ENCODE measurements at places on chromosomes 1 and 21.

DNA sequence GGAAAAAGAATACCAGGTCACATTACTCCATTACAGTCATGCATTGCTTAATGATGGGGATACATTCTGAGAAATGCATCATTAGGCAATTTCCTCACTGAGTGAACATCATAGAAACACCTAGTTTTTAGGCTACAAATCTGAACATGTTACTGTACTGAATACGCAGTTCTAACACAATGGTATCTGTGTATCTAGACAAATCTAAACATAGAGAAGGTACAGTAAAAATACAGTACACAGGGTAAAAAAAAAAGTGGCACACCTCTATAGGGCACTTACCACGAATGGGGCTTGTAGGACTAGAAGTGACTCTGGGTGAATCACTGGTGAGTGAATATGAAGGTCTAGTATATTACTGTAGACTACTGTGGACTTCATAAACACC is 115.7 kb downstream of the AKT3 start:
- no peak for DNase-seq

GRCh38 chr1:150544204-150544603 is 5.0 kb upstream of the ADAMTSL4 start:
- DNase-seq = no peak

GRCh38 chr1:228736844-228737445 is 1.7 kb downstream of the RHOU start:
- DNase-seq = no peak

DNA sequence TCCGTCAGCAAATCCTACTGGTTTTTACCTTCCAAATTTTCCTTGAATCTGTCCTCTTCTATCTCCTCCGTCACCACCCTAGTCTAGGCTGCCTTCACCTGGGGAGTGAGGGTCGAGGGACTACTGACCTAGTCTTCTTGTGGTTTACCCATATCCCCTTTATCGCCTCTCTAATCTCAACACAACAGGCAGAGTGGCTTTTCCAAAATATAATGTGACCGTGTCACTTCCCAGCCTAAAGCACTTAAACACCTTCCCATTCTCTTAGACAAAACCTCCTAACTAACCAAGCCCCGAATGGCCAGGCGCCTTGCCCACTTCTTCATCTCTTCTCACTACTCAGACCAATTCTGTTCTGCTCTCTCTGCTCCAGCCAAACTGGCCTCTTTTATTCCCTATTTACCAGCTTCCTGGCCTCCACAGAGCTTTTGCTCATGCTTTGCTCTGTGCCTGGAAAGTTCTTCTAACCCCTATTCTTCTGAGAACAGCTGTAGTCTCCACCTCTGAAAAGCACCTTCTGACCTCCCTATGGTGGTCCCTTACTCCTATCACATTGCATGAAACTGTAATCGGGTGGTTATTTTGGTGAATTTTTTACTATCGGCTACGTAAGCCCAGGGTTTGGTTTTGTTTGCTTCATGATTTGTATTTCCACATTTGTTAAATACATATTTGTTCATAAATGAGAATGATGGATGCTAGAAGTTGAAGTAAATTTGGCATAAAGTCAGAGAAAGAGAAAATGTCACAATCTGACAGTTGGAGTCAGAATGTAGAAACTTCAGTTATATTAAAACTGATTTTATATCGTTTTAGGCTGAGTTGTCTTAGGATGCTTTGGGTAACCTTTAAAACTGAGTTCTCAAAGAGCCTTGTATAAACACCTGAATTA is 1.2 kb upstream of the NBPF1 start:
- DNase-seq = no peak

GRCh38 chr1:87766737-87767136 is 438.1 kb downstream of the LMO4 start:
- DNase-seq = no peak

All from stimulated activated CD8-positive, alpha-beta memory T cell treated with anti-CD3 and anti-CD28 coated beads, Interleukin-4, amount 100 ng/mL, for 1 hour (primary cell).